Right atrium auricular region (tissue), 2 donors: ENCODE measurements at places on chromosomes 5 and 9. TPM values are rescaled to one million over a fixed set of nuclear protein-coding genes. Genes with fewer than 3 reads are reported as not detected.
A peak's percentile ranks its signal among the peaks of the same experiment; 100 is the strongest.

DNA sequence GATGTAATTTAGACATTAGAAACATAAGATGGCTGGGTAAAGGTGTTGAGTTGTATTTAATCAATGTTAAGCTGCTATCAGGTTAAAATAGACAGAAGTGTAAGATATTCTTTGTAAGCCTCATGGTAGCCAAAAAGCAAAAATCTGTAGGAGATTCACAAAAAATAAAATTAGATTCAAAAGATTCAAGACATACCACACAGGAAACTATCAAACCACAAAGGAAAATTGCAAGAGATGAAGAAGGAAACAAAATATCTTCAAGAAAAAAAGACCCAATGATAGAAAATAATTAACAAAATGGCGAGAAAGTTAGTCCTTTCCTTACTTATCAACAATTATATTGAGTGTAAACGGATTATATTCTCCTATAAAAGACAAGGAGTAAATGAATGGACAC is 15.3 kb downstream of the XRCC4 start:
- H3K27ac ChIP-seq, result no peak overlapping the region
- H3K36me3 ChIP-seq, result no peaks in the 10 kb centered on the region
- H3K4me3 ChIP-seq, result no peak overlapping the region
- H3K27me3 ChIP-seq, result no peaks in the 10 kb centered on the region
- DNase-seq, result no peak
- H3K4me1 ChIP-seq, result peaks cover 5% of the 10 kb centered on the region

- no peaks in the 10 kb centered on the region for H3K36me3 ChIP-seq
- H3K27ac ChIP-seq, result no peak overlapping the region
- no peaks in the 10 kb centered on the region for H3K4me1 ChIP-seq
- DNase-seq, result no peak
- H3K27me3 ChIP-seq, result no peaks in the 10 kb centered on the region
Measured at GRCh38 chr9:114908104-114908622, 22.2 kb downstream of the TNFSF8 start.

GRCh38 chr5:89147031-89147430 is 264.0 kb upstream of the MEF2C start:
- no peaks in the 10 kb centered on the region for H3K36me3 ChIP-seq
- H3K4me3 ChIP-seq, result no peak overlapping the region
- no peaks in the 10 kb centered on the region for H3K27me3 ChIP-seq
- H3K27ac ChIP-seq, result no peak overlapping the region

DNA sequence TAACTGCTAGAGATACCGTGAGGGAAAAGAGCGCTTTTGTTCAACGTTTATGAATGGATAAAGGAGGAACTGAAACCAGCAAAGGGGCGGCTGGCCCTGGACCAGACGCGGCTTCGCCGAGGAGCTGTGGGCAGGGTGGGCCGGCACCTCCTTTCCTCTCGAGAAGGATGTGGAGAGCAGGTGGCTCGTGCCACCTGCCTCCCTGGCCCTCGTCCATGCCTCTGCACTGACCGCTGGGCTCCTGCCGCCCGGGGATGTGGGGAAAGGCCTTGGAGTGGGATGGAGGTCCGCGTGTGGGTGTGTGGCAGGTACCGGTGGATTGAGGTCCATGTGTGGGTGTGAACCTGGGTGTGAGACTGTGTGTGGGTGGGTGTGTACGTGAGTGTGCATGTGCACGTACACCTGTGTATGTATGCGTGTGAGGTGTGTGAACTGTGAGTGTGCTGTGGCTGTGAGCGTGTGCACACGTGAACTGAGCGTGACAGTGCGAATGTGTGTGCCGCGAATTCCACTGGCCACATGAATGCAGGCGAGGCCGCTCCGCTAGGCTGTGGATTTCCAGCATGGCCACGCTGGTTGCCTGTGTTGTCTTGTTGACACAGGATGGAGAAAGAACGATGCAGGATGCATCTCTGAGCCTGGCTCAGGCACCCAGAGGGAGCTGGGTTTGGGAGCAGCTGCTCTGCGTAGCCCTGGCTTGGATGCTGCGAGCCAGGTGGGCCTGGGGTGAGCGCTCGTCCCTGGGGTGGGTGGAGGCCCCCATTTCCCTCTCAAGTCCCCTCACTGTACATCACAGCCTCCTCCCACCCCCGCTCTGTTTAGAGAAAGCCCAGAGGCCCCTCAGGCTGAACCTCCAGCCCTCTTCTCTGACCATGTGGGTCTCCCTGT is 4.4 kb upstream of the CEP72 start:
- H3K4me1 ChIP-seq, result peaks cover 10% of the 10 kb centered on the region
- H3K36me3 ChIP-seq, result no peaks in the 10 kb centered on the region

DNA sequence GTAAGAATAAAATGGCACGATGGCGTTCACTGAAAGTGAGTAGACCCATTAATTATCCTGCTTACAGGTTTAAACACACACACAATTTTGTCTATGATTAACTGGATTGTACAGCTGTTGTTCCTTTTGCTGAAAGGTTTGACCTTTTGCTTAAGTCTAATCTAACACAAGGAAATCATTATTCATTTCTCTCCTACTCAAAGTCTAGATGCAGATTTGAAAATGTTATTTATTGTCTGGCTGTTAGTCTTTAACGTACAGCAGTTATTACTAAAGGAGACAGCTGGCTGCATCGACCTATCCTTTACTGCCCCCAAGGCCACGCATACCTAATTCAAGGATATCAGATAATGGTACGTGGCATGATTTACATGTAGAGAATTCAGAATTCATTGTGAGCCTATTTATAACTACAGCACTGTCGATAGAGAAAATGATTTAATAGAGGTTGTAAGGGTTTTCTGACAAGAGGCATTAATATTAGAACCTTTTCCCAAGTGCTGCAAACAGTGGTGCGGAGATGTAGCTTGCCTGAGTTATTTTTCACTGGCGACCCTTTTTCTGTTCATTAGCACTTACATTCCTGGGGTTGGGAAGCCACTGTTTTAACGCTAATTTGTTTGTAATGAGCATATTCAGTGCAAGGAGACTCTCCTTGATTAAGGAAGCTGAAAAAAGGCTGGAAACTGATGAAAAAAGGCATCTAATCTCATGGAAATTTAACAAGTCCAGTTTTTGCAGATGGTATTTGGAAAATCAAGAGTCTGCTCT is 368.4 kb upstream of the GRAMD2B start:
- H3K4me1 ChIP-seq, result no peaks in the 10 kb centered on the region
- H3K27me3 ChIP-seq, result no peaks in the 10 kb centered on the region
- H3K27ac ChIP-seq, result peak overlapping the region; percentile 50
- DNase-seq, result no peak
- H3K36me3 ChIP-seq, result no peaks in the 10 kb centered on the region

- no peaks in the 10 kb centered on the region for H3K36me3 ChIP-seq
- DNase-seq, result no peak
- H3K4me1 ChIP-seq, result peaks cover 18% of the 10 kb centered on the region
- H3K27ac ChIP-seq, result peak overlapping the region; percentile 66
- peak overlapping the region; percentile 92 for H3K4me3 ChIP-seq
Measured at GRCh38 chr5:138212828-138213160, 329 bp downstream of the CDC23 start.

Gene RCL1
- 7.2 TPM for total RNA-seq
